ENCODE measurements at places on chromosomes 16 and 17.

DNA sequence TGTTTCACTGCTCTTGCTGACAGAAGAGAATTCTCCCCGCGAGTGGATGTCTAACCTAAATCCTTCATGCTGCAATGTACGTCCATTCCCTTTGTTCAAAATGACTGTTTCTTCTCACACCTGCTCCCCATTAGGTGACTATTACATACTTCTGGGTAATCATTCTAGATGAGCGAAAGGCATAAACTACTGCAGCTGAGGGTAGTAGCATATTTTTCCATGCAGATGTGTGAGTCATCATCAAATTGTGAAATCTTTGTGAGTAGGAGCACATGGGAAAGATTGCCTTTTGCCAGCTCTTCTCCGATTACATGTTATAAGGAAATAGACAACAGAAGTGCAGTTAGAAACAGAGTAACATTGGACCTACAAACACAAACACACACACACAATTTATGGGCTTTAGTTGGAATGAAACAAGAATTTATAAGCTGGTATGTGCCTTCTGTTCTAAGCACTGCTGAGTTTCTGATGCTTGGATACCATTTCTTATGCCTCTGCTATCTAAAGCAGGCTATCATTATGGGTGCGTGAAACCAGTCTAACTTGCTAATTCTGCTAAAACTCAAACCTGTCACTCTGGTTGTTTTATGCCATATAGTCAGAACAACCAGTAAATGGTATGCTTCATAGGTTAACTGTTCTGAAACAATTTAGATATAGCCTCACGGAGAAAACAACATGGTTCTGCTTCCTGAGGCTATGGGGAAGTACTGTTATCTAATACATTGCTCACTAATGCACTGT lies 346.9 kb upstream of the PSMD7 start:
- DNase-seq, result peak; percentile 12

GRCh38 chr17:64622931-64623654 lies 39.0 kb downstream of the SMURF2 start:
- DNase-seq, result no peak

DNA sequence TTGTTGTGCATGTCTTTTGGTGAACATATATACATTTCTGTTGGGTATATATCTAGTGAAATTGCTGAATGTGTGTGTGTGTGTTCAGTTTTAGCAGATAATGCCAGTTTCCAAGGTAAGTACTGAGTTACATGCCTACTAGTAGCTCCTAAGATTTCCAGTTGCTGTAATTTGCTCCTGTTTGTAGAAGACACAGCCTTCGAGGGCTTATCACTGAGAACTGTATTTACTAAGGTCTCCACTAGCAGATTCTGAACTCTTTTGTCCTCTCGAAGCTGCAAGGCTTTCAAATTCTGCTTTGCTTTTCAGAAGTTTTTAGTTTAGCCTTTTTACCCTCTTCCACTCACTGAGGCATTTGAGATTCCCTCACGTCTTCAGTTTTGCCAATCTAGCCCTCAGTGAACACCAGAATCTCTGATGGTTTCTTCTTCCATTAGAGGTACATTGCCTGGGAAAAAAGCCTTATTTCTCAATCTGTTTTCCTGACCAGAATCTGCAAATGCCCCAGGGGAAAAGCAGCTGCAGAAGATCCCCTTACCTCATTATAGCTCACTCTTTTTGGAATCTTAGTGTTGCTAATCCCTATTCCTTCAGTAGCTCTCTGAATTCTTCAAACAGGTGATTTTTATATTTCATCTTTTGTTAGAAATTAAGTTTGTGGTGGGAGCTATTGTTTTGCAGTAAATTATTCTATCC lies 52.9 kb downstream of the NF1 start:
- no peak for DNase-seq

- peak; percentile 91 for DNase-seq
These were observed at the start of gene MAP2K3 for GRCh38 chr17:21284319-21285163. TSS of gene MAP2K3 (plus strand) at chr17:21284711. CDS start at chr17:21284921, 210 bp downstream.

GRCh38 chr17:27805520-27806146 lies 5.3 kb upstream of the NOS2 start:
- peak; percentile 64 for DNase-seq
